ENCODE measurements at places on chromosomes 3 and 15.

DNA sequence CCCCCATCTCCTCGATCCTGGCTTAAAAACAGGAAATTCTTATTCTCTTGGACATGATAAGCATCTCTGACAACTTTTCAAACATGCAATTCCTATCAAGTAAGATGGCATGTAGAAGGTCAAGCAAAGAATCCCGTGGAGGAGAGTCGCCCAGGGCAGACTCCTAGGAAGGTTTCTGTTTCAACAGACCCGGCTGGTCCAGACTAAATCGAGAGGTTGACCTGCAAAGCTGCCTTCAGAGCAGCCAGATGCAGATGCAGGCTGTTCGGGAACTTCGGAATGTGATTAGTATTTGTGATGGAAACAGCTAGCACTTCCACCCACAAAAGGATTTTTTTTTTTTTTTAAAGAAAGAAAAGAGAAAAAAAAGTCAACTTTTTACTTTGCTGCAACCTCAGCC lies 216.8 kb downstream of the NR1D2 start:
- DNase-seq: no peak

GRCh38 chr15:70053001-70053715 lies 44.6 kb downstream of the TLE3 start:
- DNase-seq: no peak

GRCh38 chr15:90513448-90513847 lies 16.3 kb upstream of the CRTC3 start:
- no peak for DNase-seq

- no peak for DNase-seq
These were observed 90.4 kb downstream of the XXYLT1 start for GRCh38 chr3:195180490-195181112.

DNA sequence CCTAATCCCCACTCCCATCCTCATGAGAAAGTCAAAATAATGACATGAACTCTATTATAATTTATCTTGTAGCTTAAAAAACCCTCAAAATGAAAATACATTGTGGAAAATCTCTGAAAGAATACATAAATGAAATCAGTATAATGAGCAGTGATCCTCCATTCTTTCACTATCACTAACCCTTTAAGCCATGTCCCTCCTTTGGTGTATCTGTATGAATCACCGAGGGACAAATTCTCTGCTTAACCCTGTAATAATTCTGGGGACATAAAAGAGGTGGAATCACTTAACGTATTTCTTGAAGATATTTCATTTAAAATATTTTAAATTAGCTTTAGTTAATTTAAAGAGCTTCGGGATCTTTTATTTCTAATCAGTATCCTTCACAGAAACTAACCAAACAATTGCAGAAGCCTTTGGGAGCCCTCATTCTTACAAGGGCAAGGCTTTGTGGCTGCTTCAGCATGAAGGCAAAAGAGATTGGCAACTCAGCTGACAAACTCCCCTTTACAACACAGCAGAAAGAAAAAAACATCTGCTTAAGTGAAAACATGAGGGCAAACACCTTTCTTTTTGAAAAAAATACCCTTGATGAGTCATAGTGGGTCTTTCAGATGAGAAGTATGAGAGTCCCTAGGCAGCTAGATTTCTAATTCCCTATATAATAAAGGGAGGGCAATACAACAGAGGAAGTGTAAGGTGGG lies 44.0 kb upstream of the ALCAM start:
- DNase-seq: no peak

DNA sequence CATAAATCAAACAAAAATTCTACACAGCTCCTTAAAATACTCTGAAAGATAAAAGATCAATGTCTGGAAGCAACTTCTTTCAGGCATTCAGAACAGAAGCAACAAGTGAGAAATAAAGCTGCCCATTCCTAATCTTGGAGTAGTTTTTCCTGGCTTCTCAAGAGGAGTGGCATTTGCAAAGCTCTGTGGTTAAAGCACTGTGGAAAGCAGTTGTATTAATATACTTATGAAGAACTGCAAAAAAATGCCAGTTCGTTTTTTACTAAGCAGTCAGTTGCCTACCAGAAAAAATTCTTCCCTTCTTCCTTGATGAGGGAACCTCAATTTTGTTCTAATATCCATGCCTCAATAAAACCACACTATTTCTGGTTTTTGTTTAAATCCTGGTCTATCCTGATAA lies 197.8 kb downstream of the TNIK start:
- DNase-seq: no peak

GRCh38 chr15:57375827-57376695 lies at the start of gene CGNL1:
Gene CGNL1 (plus strand): TSS chr15:57376505. CDS start chr15:57438000, 61,495 bp downstream.
- no peak for DNase-seq

- no peak for DNase-seq
These were observed 94.7 kb downstream of the IL5RA start for GRCh38 chr3:3015185-3016089.

GRCh38 chr15:98889930-98890695 lies 117.5 kb downstream of the PGPEP1L start:
- no peak for DNase-seq

GRCh38 chr15:34760909-34761308 lies 6.1 kb upstream of the GJD2 start:
- DNase-seq: no peak

DNA sequence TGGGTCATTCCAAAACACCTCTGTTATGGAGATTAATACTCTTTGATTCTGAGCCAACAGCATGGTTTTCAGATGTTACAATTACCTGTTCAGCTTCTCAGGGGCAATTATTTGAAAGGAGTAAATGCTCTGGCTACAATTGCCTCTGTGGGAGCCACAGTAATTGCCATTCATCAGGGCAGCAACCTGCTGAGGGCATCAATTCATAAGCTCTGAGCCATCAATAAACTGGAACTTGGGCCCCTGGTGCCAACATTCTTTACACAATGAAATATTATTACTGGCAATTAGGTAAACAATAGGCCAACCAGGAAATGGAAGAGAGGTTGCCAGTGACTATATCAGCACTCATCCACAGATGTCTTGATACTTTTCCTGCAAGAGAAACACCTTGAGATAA lies 660.8 kb downstream of the MECOM start:
- DNase-seq: no peak

GRCh38 chr3:150367757-150368156 lies 40.3 kb upstream of the TSC22D2 start:
- DNase-seq: no peak

DNA sequence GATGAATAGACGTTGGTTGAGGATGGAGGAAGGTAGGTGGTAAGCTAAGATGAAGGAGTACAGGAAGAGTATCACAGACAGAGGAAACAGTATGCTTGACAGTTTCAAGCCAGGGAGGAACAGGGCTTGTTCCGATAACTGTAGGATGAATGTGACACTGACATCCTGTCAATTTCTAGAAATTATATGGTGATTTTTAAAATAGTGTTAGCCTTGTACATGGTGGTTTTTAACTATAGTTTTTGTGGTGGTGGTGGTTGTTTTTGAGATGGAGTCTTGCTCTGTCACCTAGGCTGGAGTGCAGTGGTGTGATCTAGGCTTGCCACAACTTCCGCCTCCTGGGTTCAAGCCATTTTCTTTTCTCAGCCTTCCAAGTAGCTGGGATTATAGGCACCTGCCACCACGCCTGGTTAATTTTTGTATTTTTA lies 92.8 kb downstream of the FNDC3B start:
- DNase-seq: no peak

- no peak for DNase-seq
These were observed 136.8 kb downstream of the FHIT start for GRCh38 chr3:61114316-61114953.

DNA sequence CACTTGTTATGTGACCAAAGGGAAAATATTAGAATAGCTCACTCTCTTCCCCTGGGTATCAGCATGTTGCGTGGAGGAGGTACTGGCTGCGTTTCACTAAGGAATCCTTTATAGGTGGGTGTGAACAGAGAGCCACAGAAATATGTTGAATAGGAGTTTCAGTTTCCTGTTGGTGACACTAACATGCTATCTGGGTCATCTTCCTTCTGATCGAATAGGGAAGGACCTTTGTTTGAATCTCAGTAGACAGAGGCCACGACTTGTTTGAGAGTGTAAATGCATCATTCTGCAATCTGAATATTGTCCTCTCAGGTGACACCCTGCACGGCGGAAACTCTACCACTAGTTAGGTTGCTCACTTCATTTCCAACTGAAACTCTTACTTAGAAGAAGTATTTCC lies 157.9 kb upstream of the SLC2A2 start:
- no peak for DNase-seq

DNA sequence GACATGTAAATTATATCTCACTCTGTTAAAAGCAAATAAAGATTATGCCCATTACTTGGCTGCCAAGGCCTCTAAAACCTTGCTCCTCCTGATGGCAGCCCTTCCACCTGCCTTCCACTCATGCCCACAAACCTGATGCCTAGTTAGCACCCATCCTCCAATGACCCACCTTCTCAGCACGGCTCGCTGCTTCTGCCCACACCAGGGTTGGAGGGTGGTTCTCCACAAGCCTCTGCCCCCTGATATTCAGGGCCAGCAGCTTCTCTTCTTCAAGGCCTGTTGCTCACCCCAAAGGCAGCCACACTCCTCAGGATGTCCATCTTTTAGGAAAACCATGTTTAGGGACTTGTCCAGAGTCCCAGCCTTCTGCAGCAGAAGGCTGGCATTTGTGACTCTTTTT lies 263.4 kb upstream of the TLE3 start:
- no peak for DNase-seq

DNA sequence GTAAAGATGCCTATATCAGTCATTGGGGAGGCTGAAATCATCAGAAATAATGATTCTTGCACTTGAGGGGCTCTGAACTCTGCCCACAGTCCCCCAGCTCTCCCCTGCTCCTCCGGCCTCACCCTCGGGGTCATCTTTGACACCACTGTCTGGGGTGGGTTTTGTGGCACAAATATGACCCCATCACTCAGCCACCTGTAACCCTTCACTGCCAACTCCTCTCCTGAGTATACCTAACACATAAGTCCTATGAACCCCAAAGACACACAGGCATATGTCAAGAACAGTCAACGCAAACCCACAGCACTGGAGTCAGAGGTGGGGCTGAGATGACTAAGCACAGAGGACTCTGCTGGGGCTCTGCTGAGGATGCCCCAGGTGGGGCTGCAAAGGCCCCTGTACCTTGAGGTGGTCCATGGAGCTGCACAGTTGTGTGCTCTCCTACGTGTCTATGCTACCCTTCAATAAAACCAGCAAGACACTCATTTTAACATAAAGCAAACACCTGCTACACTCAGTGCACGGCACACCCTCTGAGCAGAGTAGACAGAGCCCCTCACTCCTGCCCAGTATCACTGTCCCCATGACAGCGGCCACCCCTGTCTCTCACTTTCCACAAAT lies 29.9 kb downstream of the SLC41A3 start:
- no peak for DNase-seq

DNA sequence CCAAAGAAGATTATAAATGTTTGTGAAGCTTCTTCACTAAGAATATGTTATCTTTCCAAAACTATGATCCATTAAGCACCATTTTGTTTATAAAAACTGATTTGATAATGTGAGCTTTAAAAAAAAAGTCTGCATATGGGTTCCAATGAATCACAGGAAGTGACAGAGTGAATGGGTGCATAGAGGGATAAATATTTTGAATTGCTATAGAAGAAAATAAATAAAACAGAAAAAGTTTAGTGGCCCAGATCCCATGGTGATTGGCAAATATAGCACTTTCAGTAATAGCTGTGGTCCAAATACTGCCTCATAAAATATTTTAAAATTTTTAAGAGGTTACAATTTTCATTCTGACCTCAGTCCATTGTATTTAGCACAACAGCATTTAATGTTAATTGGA lies 19.2 kb downstream of the CPA3 start:
- DNase-seq: no peak

DNA sequence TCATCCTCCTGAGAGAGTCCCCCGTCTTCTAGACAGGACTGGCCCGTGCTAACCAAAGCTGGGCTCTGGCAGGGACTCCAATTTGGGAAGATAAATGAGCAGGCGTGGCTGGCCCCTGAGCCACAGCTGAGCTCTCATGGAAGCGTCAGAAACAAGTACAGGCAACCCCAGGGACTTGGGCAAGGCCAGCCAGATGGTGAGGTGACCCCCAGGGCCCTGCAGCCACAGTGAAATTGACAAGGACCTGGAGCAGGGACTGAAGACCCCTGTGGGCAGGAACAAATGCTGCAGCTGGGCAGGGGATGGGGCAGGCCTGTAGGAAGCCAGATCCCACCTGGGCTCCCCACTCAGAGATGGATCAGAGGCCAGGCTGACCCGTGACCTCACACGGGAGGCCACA lies 32.8 kb upstream of the CGNL1 start:
- DNase-seq: no peak

- DNase-seq: no peak
These were observed 60.5 kb downstream of the GLDN start for GRCh38 chr15:51401872-51402517.

DNA sequence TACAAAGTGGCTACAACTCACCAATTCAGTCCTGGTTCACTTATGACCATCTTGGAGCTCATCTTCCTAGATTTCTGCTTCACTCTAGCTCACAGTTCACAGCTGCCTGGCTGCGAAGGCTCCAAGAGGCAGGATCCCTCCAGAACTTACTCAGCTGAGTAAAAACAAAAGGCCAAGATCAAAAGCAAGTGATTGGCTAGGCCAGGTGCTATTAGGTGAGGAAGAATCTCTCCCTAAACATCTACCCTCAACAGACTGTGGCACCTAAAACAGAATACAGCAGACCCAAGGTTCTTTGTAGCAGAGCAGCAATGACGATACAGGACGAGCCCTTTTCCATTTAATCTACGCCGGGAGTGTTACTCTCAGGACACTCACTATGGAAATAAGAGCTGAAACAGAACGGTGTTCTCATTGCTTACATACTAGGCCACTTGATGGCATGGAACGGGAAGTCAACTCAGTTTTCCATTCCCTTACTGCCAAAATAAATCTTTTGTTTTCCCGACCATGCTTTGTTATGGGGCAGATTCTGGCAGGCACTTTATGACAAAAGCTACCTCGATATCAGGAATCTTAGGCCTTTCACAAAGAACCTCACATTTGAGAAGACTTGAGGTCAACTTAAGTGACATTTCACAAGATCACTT lies 901 bp downstream of the ICE2 start:
- DNase-seq: no peak

GRCh38 chr3:89289574-89290190 lies 182.3 kb downstream of the EPHA3 start:
- no peak for DNase-seq

GRCh38 chr15:57640930-57641682 lies 49.4 kb downstream of the MYZAP start:
- DNase-seq: no peak

DNA sequence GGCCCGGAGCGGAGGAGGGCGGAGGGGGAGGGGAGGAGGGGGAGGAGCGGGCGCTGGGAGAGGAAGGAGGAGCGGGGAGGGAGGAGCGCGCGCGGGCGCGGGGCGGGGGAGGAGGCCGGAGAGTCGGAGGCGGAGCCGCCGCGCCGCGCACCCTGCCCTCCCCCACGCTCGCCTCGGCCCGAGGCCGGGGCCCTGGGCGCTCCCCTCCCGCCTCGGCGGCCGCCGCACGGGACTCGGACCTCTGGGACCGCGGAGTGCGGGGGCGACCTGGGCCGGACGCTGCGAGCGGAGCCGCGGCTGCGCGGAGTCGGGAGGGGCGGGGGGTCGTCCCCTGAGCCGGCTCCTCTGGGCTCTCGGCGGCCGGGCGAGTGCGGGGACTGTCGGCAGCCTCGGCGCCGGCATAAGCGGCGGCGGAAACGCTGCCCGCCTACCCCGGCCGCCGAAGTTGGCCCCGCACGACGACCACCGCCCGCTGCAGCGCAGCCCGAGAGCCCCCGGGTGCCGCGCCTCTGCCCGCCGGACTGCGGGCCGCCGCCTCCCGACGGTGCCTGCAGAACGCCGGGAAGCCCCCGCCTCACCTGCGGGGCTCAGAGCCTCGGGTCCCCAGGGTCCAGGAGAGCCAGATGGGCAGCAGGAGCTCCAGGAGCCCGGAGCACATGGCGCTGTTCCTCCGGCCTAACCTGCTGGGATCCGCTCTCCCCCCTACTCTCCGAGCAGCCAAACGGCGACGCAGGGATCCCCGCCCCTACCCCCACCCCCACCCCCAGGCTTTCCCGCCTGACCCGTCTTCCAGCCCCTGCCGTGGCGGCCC lies 406 bp upstream of the GABRB3 start:
- DNase-seq: no peak

Measured in activated naive CD4-positive, alpha-beta T cell (primary cell).